Prostate gland (tissue), 2 donors: ENCODE measurements at places on chromosomes 12 and 14.

- DNase-seq: no peak
These were observed 33.7 kb downstream of the FAM177A1 start for GRCh38 chr14:35079742-35080141.

DNA sequence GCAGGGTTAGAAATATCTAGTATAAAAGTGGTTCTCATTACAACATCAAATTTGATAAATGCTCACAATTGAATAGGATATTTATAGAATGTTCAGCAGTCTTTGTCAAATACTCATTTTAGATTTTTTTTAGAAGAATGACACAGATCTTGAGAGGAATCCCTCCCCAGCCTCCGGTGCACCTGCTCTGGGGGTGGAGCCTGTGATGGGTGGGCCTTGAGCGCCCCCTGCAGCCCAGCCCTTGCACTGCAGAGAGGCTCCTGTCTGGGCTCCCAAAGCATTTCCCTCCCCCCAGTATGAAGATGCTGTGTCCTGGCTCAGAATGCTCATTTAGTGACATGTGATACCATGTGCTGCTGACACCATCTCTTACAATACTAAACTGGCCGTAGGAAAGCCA, 792.3 kb downstream of the TMEM121 start:
- no peak for DNase-seq

DNA sequence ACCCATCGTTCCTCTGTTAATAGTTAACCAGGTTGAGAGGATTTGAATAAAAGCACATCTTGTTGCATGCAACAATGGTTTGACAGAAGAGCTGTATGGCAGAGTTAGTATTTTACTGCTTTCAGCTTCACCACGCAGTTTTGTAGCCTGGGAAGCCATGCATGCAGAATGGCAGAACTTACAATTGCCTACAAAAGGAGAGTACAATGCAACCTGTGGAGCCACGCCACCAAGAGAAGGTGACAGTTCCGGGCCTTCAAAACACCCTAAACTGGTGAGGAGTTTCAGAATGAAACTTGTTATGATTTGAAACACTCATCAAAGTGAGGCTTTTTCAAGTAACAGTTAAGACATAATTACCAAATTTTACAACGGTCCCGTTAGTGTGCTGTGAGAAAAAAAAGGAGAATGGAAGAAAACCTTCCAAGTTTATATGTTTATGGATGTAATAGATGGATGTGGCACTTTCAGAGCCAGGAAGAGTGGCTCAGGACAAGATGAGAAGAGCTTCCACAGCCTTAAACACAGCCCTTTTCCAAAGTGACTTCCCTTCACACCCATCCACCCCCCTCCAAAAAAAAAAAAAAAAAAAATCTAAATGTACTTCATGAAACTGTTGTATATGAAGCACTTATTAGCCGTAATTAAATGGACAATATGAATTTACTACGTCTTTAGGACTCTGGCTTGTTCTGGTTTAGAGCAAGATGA, 158.7 kb downstream of the EGLN3 start:
- no peak for DNase-seq

GRCh38 chr14:31926652-31927347, 150.3 kb upstream of the ARHGAP5 start:
- no peak for DNase-seq

GRCh38 chr12:21655591-21655990, 2.1 kb downstream of the LDHB start:
- DNase-seq: no peak

- no peak for DNase-seq
These were observed 232.0 kb downstream of the BTG1 start for GRCh38 chr12:91913651-91914050.

- DNase-seq: no peak
These were observed 72.5 kb upstream of the MAX start for GRCh38 chr14:65174783-65175182.

GRCh38 chr14:69754487-69754886, 12.5 kb upstream of the SRSF5 start:
- no peak for DNase-seq

- no peak for DNase-seq
These were observed 214.4 kb upstream of the ALG10B start for GRCh38 chr12:38102197-38102596.
